ENCODE measurements at places on chromosomes 4 and X.

DNA sequence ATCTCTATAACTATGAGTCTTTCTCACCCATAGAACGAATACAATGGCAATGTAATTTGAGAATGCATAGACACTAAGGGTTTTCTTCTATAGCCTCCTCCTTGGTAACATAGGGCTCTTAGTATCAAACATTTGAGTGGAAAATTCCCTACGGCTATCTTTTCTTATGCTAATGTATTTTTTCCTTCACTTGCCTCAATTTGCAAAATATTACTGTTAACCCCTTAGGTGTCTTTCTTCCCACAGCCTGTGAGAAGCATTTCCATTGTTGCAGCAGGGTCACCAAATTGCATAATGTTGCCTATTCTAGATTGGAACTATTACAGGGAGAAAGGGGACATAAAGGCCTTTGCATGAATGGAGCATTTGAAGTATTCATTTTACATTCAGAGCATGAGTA is 140.5 kb upstream of the RAPGEF2 start:
- no peak for DNase-seq

- no peak for DNase-seq
Measured at GRCh38 chrX:2698604-2699003, 7.5 kb downstream of the CD99 start.

- DNase-seq = no peak
Measured at GRCh38 chr4:68654946-68655721, 15.3 kb downstream of the UGT2B15 start.

DNA sequence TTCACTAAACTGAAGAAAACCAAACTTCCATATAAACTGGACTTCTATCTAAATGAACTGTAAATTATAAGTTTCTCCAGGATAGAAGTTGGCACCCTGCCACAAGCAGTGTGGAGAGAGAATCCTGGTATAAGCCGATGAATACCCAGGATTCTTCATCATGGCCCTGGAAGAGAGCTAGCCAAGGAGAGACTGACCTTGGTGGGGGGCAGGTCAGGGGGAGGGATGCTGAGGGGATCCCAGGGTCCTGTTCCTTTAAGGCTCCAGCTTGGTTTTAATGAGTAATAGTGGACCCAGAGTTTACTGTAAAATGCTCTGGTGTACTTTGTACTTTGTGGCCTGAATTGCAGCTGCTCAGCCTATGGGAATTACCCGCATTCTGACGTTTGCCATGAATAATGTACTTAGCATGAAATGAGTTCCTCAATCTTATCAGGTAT is 16.9 kb downstream of the RASSF6 start:
- DNase-seq = no peak

- DNase-seq = no peak
Measured at GRCh38 chr4:74161666-74162450, 3.9 kb downstream of the MTHFD2L start.

DNA sequence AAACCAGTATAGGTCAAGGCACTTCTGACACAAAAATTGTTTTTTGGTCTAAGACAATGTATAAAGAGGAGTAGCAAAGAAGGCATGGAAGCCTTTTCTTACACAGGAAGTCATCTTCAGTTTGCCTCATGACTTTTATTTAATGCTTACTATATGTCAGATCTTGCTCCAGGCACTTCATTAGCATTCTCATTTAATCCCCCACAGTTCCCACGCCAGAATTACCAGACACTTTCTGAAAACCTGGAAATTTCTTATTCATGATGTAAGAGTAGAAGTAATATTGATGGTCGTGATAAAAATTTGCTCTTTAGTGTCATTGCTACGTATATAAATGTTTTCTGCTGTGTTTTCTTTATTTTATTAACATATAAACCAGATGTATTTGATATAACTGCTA is 39.2 kb downstream of the ARHGEF38 start:
- no peak for DNase-seq

DNA sequence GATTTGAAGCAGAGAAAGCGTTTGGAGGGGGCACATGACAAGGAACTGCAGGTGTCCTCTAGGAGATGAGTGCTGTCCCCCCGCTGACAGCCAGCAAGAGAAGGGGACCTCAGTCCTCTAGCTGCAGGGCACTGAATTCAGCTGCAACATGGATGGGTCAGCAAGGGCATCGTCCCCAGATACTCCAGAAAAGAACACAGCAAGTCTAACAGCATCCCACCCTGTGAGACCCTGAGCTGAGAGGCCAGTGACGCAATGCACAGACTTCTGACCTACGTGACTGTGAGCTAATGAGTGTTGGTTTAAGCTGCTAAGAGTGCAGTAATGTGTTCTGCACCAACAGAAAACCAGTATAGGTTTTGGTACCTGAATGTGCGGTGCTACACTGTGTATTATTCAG is 11.6 kb upstream of the CENPVL2 start:
- no peak for DNase-seq

DNA sequence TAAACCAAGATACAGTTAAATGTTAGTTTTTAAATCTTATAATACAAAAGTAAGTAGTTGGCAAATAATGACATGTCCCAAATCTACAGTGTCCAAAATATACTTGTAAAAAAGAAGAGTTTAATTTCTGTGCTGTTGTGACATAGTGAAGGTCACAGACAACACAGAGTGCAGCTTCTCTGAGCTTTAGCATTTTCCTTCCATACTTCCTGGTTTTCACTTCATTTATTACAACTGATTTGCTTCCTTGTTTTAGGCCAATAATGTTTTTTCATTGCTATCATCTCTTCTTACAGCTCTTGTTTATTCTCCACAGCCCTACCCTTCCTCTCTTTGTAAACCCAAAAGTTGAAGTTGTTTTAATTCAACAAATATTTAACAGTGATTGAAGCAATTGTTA is 132.4 kb upstream of the TET2 start:
- DNase-seq = no peak

DNA sequence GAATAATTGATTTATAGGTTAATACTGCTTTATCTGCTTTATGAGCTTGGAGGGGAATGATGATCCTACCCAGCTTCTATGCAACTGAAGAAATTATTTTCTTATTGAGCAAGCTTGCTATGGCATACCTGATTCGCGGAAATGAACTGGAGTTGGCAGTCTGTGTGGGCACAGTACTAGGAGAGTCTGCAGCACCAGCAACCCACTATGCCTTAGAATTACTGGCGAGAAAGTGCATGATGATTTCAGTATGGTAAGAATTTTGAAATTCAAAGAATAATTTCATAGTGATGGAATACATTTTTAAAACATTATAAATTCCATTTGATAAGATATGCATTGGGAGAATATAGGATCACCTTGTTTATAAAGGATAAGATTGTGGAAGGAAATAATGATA is 32.3 kb downstream of the SPATA4 start:
- DNase-seq = no peak

- no peak for DNase-seq
Measured at GRCh38 chr4:146346276-146346675, 131.9 kb downstream of the REELD1 start.

- DNase-seq = no peak
Measured at GRCh38 chrX:133645977-133646718, 230.9 kb upstream of the GPC4 start.

DNA sequence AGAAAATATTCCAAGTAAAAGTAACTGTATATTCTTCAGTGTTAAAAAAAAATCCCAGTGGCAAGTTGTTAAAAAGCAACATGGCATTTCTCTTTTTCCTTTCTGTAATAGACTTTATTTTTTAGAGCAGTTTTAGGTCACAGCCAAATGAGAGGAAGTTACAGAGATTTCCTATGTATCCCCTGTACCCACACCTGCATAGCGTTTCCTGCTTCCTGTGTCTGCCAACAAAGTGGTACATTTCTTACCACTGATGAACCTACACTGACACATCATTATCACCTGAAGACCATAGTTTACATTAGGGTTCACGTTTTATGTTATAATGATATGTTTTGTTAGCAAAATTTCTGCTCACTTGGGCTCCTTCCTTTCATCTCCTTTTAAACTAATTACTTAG is 124.7 kb downstream of the GPAT3 start:
- no peak for DNase-seq

DNA sequence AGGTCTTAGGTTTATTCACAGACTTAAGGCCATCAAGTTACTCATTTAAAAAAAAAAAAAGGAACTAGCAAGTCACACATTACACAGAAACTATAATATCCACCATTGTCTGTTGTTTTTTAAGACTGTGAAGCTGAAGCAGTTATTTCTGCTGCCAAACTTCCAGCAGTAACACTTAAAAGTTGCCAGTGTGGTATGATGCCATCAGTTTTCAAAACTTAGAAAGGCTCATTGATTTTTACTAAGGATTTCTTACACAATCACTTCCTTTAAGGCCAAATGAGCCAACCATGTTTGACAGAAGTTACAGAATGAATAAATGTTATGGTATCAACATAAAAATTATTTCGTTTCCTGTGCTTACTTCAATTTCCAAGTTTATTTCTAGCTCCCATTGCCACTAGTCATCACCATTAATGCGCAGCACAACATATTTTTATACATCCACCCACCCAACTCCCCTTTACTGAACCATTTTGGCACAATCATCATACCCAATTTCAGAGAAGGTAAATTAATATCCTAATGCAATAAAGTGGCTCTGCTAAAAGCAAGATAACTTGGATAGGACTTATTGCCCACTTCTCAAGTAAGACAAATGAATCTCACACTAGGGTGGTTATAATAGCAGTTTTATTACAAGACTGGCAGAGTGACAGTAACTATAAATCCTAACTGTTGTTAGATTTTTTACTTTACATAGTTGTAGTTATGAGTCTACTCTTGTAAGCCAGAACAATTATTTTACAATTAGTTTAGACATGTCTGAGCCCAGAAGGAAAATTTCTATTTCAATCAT is 13.1 kb downstream of the PDGFC start:
- no peak for DNase-seq

DNA sequence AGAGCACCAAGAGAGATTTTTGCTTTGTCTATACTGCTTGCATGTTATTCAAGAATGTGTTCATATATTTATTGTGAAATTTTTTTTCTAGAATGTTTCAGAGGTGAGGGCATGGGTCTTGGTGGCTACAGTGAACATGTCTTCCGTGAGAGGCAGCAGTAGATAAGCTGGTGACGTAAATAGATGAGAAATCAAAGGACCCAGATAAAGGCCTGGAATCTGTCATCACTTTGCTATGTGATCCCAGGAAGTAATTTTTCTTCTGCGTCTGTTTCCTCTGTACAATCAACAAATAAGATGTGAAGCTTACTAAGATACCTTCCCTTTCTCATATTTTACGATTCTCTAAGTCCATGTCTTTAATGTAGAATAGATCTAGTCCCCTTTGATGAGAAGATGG is 129.1 kb downstream of the COL4A6 start:
- DNase-seq = no peak

- DNase-seq = no peak
Measured at GRCh38 chrX:153444333-153445011, 1.4 kb downstream of the TREX2 start.

- DNase-seq = peak; percentile 4
Measured at GRCh38 chrX:110310896-110311295, 7.0 kb downstream of the AMMECR1 start.

DNA sequence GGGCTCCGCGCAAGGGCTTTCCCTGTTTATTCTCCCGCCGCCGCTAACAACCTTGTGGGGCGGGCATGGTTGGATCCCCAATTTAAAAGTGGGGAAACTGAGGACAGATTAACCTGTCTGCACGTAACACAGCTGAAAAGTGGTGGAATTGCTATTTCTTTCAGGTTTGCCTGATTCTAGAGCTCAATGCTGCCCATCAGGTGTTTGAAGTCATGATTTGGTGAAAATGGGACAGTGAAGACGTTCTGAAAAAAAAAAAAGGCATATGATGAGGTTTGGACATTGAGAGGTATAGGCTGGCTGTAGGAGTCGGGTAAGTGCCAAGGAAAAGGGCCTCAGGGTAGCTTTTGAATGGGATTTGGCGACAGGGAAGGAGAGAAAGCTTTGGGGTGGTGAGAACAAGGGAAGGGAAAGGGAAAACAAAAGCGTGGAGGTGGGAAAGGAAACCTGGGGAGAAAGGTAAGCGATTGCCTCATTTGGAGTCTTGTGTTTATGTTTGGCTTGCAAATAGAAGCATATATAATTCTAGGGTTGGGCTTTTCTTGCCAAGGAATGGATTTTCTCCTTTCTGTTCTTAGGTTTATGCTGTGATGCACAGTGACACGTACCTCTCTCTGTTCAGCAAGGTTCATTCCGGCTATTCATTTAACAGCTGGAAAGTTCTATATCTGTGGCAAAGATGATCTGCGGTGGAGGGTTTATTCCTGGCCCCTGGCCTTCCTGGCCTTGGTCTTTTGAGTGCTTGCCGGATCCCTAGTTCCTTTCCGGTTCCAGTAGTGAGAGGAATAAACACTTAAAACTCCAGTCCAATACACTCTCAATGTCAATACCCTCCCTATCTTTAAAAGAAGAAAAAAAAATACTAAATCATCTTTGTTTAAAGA is 2.4 kb upstream of the STIM2 start:
- no peak for DNase-seq

DNA sequence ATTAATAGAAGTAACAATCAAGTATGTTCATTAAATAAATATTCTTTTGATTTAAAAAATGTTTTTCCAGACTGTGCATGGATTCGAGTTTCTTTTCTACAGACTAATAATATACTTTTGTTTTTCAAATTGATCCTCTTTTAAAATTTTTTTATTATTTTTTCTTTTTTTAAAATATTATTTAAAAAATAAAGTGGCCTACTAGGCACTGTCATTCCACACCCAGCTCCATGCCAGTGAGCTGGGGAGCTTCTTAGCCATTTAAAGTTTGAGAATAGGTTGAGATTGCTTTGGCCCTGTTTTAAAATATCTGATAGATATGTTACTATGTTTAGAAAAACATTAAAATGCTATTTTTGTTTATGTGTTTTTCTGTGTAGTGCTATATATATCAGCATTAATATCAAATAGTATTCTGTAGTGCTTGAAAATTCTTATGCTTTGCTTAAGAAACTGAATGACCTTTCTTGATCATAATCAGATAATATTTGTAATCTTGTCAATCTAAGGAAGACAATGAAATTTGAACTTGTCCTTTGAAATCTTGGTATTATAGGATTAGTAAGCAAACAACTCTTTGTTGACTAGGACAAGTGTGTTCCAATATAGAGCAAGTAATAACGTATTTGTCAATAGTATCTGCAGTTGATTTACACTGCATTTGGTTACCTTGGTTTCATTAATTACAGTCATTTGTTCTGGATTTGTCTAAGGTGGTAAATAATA is 12.6 kb downstream of the PCDH10 start:
- no peak for DNase-seq

- DNase-seq = no peak
Measured at GRCh38 chrX:25020905-25021449, 5.2 kb upstream of the ARX start.

DNA sequence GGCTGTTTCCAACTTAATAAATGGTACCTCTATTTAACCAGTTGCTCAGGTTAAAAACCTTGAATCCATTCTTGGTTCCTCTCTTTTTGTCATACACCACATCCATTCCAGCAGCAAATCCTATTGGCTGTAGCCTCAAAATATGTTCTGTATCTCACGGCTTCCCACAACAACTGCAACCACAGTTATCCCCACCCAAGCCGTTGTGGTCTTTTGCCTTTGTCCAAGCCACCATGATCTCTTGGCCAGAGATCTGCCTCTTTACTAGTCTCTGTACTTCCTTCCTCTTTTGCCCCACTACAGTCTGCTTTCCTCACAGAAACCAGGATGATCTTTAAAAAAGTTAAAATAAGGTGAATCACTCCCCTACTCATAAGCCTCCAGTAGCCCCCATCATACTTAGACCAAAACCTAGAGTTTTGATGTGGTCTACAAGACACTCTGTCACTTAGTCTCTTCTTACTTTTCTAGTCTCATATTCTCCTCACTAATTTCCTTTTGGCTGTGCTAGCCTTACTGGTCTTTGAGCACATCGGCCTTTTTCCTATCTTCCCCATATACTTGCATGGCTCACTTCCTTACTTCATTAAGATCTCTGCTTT is 10.3 kb downstream of the MAOA start:
- DNase-seq = no peak

GRCh38 chr4:20486433-20486832 is 213.8 kb upstream of the PACRGL start:
- DNase-seq = no peak

Data from T-helper 9 cell (primary cell).